ENCODE measurements at places on chromosomes 7 and 10. TPM values are rescaled to one million over a fixed set of nuclear protein-coding genes. Genes with fewer than 3 reads are reported as not detected.

DNA sequence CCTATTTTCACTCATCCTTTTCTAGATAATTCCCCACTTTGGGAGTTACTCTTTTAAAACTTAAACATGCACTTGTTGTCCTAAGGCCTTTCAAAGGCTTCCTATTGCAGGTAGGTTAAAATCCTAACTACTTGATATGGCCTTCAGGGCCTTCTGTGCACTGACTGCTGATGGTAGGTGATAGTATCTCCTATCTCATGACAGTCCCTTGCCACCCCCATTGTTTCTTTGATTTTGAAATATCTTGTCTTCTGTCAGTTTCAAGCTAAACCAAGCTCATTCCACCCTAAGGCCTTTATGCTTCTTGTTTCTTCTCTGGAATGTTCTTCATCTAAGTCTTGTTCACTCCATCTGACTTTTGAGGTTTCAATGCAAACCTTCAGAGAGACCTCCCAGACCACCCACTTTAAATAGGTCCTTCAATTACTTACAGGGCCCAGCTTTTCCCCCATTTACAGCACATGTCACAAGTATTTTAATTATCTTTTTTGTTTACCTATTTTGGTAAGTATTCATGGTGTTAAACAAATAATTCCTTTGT is 2.4 kb upstream of the MTPN start:
- no peaks in the 10 kb centered on the region for H3K36me3 ChIP-seq
- H3K4me3 ChIP-seq: no peak overlapping the region
- H3K27me3 ChIP-seq: no peaks in the 10 kb centered on the region
- no peak overlapping the region for H3K27ac ChIP-seq

The FAM20C gene
- 25.7 TPM for total RNA-seq

The NRG3 gene
- total RNA-seq: not detected

DNA sequence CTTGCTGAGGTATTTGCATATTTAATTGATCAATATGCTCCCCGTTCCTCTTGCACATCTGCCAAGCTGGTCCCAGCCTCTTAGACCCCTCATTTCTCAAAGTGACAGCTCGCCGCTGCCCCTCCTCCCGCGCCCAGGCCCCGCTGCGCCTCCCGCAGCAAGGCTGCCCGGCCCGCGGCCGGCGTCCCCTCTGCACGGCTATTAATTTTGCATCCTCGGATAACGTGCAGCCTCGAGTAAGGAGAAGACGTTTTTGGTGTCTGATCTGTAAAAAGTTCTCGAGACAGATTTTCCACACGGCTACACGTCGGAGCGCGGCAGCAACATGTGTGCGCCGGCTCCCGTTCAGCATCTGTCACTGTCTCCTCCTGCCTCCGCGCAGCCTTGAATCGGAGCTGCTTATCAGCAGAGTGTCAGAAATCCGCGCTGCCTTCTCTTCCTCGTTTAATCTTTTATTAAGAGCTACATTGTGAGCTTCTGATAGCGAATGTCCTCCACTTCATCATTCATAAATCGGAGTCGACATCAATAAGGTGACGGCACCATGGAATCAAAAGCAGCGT is 65.3 kb downstream of the EBF3 start:
- no peak overlapping the region for H3K27ac ChIP-seq
- no peaks in the 10 kb centered on the region for H3K4me1 ChIP-seq
- no peaks in the 10 kb centered on the region for H3K36me3 ChIP-seq

DNA sequence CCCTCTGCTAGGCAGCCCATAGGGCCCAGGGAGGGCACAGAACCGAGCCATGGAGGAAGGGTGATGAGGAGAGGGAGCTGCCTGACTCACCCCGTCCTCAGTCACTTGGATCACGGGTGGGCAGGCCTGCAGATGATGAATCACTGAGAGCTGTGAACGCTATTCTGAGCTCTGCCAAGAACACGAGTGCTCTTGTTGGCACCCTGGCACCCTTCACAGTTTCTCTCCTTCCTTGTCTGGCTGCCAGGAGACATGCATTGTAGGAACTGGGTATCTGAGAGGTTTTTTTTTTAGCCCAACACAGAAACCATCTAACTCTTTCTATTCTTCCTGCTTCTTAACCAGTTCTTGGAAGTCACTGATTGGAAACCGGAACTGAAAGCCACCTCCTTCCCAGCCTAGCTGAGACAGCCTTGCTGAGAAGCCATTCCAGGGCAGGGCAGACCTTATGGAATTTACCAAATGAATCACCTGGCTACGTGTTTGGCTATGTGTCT is 82.1 kb downstream of the SLC37A3 start:
- peak; percentile 58 for DNase-seq
- H3K27me3 ChIP-seq: no peaks in the 10 kb centered on the region
- peak overlapping the region; percentile 71 for H3K27ac ChIP-seq
- H3K4me1 ChIP-seq: peaks cover 4% of the 10 kb centered on the region
- H3K36me3 ChIP-seq: no peaks in the 10 kb centered on the region

The DGKI gene
- total RNA-seq: 0.11 TPM

DNA sequence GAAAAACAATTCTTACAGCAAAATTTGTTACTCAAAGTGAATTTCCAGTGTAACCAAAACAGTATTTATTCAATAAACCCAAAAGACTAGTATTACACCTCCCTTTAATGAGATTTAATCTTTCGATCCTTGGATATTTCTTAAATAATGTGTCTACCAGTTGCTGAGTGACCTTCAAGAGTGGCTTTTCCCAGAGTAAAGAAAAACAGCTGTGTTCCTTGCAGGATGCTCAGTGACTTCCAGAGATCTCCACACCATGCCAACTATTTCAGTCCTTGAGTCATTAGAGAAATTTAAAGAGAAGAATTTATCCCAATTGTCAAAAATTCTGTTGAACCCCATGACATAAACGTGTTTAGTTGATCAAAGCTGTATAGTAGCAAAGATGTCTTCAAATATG is 44.0 kb downstream of the IMMP2L start:
- no peaks in the 10 kb centered on the region for H3K27me3 ChIP-seq
- H3K4me1 ChIP-seq: no peaks in the 10 kb centered on the region
- no peak for DNase-seq
- no peaks in the 10 kb centered on the region for H3K36me3 ChIP-seq

- H3K36me3 ChIP-seq: no peaks in the 10 kb centered on the region
- H3K4me1 ChIP-seq: no peaks in the 10 kb centered on the region
- no peak overlapping the region for H3K4me3 ChIP-seq
Observed at GRCh38 chr10:108653531-108653930, 1269.8 kb downstream of the XPNPEP1 start.

The LFNG gene
- total RNA-seq: 1.5 TPM

DNA sequence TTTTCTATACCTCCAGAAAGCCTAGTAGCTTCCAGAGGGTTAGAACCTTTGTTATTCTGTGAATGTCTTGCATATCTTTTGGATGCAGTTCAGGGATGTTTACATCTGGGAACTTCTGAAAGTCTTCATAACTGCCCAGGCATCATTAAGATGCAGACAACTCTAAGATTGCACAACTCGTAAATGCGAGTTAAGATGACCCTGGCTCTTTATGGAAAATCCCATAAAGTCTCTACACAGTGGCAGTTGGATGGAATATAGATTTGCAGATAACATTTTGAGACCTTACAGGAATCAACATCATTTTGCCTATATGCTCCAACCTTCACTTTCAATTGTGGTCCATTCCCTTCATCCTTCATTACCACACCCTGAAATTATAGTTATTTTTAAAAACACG is 151.7 kb downstream of the CREB5 start:
- no peak for DNase-seq
- H3K4me3 ChIP-seq: no peak overlapping the region
- no peaks in the 10 kb centered on the region for H3K36me3 ChIP-seq
- H3K27me3 ChIP-seq: no peaks in the 10 kb centered on the region
- H3K4me1 ChIP-seq: no peaks in the 10 kb centered on the region

GRCh38 chr10:48478980-48479811 is 125.7 kb downstream of the ARHGAP22 start:
- H3K4me3 ChIP-seq: no peak overlapping the region
- no peak for DNase-seq
- H3K36me3 ChIP-seq: no peaks in the 10 kb centered on the region
- H3K27ac ChIP-seq: no peak overlapping the region
- no peaks in the 10 kb centered on the region for H3K4me1 ChIP-seq

The TACC2 gene
- total RNA-seq: 14.2 TPM

All from ovary (tissue), 10 donors.